ENCODE measurements at places on chromosomes 2 and 18.

DNA sequence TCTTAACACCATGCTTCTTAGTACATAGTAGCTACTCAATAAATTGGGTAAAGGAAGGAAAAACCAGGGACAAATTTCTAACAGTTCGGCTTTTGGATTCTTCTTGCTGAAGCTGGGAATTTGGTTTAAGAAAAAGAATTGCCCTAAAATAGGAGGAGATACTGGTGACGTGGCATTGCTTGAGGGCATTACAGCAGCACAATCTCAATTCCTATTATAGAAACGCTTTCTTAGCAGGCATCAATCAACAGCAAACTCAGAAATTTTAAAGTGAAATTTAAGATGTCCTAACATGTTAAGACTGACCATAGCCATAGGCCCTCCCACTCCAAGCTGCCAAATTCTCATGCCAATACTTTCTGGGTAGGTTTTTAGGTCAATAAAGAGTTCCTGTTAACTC, 169.5 kb downstream of the SRBD1 start:
- DNase-seq: no peak

- no peak for DNase-seq
These were observed 363.8 kb upstream of the TRIB2 start for GRCh38 chr2:12352889-12353288.

DNA sequence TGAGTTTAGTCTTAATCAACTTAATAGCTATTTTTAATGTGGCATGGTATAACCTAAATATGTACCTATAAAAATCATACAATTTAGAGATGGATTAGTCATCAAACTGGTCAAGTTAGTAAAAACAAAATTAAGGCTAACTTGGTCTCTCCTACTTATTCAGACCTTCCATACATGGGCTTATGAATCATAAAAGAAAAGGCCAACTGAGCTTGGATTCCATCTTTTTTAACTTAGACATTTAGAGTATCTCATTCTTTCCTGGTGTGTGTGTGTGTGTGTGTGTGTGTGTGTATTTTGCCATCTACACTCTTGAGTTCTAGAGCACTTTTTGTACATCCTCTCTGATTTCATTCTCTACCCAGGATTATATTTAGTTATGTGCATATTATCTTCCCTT, 637.5 kb downstream of the PLCL1 start:
- no peak for DNase-seq

DNA sequence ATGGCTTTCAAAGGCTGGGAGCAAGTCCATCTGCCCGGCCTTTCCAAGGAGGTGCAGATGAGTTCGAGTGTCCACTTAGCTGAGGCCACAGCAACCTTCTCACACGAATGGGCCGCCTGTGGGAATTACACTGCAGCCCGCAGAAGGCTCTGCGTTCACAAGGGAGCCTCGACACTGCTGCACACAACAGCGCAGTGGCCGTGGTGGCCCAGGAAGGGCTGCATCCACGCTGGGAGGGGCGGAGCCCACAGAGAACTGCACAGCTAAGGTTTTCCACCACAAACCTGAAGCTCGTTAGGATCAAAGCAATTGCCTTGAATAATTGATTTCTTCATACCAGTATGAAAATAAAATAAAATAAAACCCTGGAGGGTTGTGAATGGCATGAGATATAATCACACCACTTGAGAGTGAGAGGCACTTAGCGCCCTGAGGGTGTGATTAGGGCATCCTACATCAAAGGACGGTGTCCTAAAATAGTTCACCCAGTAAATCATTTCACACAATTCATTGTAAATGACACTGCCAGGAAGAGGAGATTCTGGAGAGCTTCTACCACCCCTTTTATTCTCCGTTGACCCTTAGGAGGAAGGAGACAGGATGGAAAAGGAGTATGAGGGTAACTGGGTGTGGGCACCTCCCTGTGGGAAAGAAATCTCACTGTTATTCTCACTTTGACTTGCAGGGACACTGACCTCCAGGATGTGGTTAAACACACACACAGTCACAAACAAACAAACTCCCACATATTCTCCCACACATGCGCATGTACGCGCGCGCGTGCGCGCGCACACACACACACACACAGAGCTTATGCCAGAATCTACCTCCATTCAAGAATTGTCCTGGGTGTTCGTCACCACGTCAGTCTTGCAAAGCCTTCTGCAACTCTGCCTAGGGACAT, 256.6 kb upstream of the ID2 start:
- DNase-seq: no peak

GRCh38 chr2:66897691-66898150, 462.8 kb downstream of the MEIS1 start:
- no peak for DNase-seq

GRCh38 chr2:62685256-62685655, 20.3 kb upstream of the EHBP1 start:
- DNase-seq: no peak

Data from stimulated activated CD4-positive, alpha-beta T cell treated with anti-CD3 and anti-CD28 coated beads, Interleukin-1b, Interleukin-23, amount 100 ng/mL, for 24 hours (primary cell).